ENCODE measurements at places on chromosomes 1 and 21. TPM values are rescaled to one million over a fixed set of nuclear protein-coding genes. Genes with fewer than 3 reads are reported as not detected.

The UMODL1 gene
- not detected for total RNA-seq

The ANGPTL1 gene
- 24.3 TPM for total RNA-seq

The CAPN2 gene
- total RNA-seq: 169 TPM

The BNIPL gene
- 8.6 TPM for total RNA-seq

The SRGAP2C gene
- total RNA-seq: 18.7 TPM

The RCOR3 gene
- 102 TPM for total RNA-seq

DNA sequence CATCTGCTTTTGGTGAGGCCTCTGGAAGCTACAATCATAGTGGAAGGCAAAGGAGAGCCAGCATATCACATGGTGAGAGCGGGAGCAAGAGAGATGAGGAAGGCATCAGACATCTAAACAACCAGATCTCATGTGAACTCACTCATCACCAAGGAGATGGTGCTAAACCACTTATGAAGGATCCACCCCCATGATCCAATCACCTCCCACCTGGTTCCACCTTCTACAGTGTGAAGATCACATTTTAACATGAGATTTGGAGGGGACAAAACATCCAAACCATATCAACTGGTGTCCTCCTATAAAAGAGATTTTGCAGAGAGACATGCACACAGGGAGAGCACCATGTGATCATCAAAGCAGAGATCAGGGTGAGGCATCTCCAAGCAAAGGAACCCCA lies 578.6 kb downstream of the MATN1 start:
- DNase-seq: no peak

GRCh38 chr21:39840373-39841097 lies 26.7 kb upstream of the PCP4 start:
- peak; percentile 58 for DNase-seq

- peak; percentile 16 for DNase-seq
Observed at GRCh38 chr1:204560590-204561150, 44.5 kb downstream of the MDM4 start.

GRCh38 chr1:12450090-12450755 lies 167.8 kb downstream of the DHRS3 start:
- peak; percentile 76 for DNase-seq

DNA sequence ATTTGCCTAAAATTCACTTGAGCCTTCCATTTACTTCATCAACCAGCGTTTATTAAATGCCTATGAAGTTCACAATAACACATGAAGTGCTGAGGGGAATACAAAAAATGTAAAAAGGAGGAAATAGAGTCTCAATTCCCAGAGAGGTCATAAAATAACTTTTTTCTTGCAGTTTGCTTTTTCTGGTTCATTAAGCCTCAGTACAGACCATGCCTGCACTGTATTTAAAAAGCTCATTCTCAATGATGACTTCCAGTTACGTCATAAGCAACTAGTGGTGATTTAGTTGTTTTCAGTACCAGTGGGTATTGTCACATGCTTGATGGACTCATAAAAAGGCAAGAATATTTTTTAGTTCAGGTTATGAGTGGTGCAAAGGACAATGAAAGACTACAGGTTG lies 160.1 kb upstream of the UBE2U start:
- no peak for DNase-seq

DNA sequence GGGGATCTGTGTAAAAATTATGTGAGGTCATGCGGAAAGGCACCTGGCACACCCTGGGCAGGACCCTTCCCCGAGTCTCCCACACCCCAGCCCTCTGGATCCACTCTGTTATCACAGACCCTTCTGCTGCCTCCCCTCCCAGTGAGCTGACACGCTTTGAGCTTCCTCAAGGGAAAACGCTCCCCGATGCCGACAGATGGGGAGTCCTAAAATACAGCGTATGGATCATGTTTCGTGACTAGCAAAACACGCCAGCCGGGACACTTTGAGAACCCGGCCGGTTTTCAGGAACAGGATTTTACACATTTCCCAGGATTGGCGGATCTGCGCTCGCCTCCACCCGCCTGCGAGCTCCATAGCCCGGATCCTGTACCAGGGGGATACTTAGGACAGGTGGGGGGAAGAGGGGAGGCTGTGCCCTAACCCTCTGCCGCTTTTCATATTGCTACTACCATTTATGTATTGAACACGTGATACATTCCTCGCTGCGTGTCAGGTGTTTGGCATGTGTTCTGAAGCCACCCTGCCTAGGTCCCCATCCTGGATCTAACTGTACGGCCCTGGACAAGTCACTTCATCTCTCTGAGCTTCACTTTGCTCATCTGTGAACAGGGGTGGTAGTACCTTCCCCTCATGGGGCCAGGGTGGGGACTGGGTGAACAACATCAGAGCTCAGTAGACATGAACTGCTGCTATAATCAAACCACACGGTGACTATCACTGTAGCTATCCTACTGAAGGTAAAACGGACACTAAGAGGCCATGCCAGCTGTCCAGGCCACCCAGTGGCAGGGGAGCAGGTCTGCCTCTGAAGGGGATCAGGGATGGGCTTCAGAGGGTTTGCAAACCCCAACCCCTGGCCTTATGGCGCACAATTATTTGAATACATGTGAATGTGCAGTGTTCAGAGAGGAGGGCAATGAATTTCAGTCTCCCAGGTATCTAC lies 63.2 kb downstream of the SSBP3 start:
- no peak for DNase-seq

- no peak for DNase-seq
Observed at GRCh38 chr1:226731257-226731893, 7.7 kb downstream of the ITPKB start.

DNA sequence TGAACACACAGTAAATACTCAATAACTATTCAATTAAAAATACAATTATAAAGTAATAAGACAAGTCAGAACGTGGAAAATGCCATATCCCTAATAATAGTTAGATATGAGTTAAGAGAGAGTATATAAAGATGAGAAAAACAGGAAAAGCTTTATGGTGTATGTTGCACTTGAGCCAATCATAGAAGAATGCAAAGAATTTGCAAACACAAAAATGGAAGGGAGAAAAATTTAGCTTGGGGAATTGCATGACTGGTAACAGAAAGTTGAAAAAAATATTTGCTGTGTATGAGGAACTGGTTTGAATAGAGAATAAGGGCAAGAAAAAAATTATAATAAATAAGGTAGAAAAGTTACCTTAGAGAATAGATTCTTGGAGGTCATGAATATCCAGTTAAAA lies 739.6 kb upstream of the CXADR start:
- DNase-seq: no peak

DNA sequence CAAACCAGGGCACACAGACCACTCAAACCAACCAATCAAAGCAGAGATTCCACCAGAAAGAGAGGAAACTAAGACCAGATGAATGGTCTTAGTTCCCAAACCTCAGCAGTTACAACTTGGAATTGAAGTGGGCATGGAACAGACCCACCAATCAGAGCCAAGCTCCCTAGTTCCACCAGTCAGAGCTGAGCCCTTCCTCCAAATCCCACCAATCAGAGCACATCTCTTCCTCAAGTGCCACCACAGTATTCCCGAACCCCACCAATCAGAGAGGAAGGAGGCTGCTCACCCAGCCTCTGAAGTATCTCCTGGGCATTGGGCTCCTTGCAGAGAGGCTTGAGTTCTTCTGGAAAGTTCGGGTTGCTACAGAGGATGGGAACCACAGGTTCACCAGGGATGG lies 1.4 kb downstream of the GUCA2A start:
- DNase-seq: no peak

DNA sequence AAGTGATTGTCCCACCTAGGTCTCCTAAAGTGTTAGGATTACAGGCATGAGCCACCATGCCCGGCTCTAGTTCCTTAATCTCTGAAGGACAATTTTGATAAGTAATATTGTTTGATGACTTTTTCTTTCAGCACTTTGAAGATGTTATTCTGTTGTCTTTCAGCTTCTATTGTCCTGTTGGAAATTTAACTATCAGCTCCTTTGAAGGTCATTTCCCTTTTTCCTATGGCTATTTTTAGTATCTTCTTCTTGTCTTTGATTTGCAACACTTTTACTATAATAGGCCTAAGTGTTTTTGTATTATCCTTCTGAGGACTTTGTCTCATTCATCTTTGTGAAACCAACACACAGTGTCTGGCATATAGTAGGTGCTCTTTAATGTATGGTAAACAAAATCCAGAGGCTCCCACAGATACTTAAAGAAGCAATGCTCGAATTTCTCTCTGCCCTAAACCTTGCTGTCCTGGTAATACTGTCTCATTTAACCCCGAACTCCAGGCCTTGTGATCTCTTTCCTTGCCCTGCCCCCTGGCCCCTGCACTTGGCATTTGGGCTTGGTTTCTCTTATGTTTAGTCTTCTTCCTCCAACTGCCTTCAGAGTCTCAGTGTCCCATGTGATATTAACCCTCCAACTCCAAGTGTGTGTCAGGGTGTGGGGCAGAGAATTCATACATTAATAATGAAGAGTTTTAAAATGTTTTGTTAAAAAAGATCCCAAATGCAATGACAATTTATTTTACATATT lies 19.0 kb upstream of the AGO1 start:
- no peak for DNase-seq
